Hepatic stellate cell (primary cell): ENCODE measurements at places on chromosomes 4 and X.

DNA sequence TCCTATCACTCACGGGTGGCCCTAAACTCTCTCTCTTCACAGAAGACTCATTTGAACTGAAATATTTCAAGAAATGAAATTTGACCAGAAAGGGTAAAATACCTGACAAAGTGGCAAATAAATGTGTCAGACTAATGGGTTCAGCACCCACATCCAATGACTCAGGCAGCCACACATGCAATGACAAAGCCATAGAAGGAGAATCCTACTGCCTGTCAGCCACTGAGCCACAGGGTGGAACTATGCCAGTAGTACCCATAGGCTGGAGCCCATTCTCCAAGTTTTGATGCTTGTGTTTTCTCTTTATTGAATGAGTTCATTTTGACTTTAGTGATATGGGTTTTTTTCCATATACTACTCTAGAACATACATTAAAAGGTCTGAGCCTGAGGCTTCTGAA is 179.0 kb downstream of the BEND2 start:
- no peak for DNase-seq

- DNase-seq, result no peak
Measured at GRCh38 chrX:103793545-103793940, 16.9 kb downstream of the PLP1 start.

DNA sequence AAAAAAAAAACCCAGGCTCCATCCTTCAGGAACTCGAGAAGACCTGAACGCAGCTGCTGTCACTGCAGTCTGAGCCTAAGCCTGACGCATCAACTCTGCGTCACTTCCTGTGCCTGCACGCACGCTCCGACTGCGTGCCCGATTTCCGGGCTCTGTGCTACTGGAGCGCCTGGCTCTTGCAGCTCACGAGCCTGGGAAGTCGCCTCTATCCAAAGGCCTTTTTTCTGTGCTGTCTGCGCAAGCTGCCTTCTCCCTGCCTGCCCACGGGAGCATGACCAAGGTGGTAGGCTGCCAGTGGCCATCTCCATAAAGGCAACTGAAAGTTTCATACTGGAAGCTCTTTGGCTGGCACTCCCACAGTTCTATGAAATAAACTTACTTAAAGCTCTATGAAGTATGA is 9.9 kb upstream of the GASK1B start:
- no peak for DNase-seq

DNA sequence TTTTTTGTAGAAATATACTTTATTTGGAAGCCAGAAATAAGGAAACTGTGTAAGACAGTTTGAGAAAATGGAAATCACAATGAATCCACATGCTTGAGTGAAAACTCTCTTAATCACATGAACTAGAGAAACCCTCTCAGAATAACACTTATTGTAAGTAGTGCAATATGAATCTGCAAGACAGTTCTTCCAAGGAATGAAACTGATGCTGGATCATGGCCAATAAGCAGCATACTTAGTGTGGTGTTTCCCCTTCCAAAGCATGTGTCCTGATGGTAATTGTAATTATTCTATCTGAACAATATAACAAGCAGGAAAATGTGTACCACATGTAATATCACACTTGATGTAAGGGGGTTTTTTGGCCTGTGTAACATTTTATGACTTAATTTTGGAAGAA is 1870.5 kb upstream of the TENM3 start:
- no peak for DNase-seq

- no peak for DNase-seq
Measured at GRCh38 chr4:33890841-33891240, 2353.5 kb downstream of the ARAP2 start.
